ENCODE measurements at places on chromosomes 2 and 18. TPM values are rescaled to one million over a fixed set of nuclear protein-coding genes. Genes with fewer than 3 reads are reported as not detected.

Gene SCN9A
- not detected for total RNA-seq

Gene NYAP2
- total RNA-seq, result 0.15 TPM

Gene MOGAT1
- not detected for total RNA-seq

Gene C2orf78
- total RNA-seq, result not detected

Gene MDH1B
- 0.34 TPM for total RNA-seq

Gene CD8B2
- not detected for total RNA-seq

Gene ABCB11
- not detected for total RNA-seq

DNA sequence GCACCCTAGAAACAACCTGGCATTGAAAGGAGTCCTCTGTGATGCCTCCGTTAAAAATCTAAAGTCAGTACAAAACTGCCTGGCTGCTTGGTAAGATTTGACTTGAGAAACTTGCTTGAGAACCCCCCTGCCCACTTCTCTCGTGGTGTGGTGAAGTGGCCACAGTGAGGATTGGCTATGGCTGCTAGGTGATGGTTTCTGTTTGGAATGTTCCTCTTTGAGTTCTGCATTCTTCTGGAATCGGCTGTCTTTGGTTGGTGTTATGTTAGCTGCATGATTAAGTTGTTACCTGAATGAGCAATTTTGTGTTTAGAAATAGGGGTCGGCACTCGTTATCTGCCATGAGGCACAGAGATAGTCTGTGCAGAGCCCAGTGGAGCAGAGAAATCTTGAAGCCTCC, 21.7 kb upstream of the SAG start:
- DNase-seq, result no peak

DNA sequence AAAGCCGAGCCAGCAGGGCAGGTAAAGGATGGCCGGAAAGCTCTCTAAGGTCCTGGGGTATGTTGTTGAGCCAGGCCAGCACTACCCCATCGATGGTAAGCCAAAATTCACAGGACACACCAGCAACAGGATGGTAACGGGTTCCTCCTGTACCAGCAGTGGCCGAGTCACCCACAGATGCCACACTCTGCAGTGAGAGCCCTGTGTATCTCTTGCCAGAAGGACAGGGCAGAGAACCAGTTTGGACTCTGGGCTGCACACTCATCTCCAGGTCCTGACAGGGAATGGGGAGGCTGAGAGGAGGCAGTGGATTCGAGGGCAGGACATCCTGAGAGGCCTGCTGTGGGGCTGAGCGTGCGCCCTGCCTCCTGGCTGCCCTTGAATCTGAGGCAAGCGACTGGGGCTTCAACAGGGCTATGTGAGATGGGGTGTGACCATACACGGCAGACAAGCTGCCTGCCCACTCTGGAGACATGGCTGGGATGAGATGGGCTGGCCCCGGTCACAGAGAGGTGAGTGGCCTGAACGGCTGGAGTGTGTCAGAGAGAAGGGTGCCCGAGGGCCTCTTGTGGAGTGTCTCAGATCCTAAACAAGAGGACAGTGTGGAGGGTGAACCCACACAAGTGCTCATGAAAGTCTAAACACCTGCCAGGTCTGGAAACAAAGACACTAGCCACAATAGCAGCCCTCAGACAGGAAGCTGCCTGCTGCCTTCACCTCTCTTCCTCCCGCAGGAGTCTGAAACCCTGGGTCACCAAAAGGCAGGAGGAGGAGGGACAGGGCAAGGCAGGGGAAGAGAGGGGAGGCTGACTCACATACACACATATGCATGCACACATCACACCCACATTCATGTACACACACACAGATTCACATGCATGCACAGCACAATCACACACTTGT, 182.3 kb downstream of the LOXHD1 start:
- DNase-seq, result no peak

DNA sequence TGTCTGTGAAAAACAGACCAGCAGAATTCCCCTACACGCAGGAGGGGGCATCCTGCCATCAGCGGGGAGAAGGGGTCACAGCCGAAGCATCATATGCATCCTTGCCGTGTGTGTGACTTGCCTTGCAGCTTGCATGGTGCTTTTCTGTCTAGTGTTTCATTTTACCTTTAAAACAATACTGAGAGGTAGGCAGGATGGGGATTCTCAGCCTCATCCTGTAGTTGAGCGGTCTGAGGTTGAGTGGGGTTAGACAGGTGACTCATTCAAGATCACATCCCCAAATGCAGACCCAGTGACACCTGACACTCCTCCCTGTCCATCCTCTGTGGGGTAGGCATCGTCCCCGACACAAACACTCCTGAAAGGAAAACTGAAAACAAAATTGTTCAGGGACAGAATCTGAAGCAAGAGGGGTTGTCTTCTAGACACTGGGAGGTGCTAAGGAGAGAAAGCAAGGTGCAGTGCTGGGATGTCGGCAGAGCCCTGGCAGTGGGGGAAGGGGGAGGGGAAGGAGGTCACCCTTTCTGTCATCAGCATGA, 7.9 kb downstream of the ARL4C start:
- DNase-seq, result peak; percentile 55

DNA sequence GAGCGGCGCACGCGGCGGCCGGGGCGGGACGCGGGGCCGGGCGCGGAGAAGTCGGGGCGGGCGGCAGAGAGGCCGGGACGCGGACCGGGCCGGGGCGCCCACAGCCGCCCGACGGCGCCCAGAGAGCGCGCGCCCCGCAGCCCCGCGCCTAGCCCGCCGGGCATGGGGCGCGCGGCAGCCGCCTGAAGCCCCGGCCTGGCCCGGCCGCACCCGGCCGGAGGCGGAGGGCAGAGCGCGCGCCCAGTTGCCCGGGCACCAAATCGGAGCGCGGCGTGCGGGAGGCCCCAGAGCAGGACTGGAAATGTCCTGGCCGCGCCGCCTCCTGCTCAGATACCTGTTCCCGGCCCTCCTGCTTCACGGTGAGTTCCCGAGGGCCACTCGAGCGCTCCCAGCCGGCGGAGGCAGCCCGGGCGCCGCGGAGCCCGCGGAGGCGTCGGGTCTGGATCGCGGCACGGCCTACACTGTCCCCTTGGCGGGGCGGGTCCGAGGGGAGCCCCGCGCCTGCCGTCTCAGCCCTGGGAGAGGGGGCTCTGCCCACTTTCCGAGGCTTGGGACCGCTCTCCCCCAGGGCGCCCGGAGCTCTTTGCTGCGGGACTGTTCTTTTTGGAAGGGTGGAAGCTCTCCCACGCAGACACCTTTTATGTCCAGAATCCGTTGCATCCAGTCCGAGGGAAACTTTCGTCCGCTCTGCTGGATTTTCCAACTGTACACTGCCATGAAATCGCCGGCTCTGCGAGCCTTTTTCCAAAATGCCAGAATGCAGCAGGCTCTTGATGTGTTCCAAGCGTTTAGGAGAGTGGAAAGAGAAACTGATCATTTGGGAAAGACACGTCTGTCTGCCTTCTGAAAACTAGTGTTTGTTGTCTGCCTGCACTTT, 484 bp downstream of the APCDD1 start:
- DNase-seq, result peak; percentile 38

DNA sequence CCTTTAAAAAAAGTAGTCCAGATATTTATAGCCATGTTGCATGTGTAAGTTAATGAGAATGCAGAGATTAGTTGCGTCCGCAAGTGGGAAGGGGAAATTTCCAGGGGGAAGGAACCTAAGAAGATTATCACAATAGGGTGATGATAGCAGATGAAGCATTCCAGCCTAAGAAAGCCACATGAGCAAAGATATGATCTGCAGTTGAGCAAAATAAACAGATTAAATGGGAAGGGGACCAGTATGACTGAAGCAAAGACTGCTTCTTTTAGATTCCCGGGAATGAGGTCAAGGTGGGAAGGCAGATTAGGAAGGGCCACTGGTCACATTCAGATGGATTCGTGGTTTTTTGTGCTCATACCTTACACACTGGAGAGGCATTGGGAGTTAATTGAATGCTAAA, 154.6 kb upstream of the CDH2 start:
- DNase-seq, result no peak

DNA sequence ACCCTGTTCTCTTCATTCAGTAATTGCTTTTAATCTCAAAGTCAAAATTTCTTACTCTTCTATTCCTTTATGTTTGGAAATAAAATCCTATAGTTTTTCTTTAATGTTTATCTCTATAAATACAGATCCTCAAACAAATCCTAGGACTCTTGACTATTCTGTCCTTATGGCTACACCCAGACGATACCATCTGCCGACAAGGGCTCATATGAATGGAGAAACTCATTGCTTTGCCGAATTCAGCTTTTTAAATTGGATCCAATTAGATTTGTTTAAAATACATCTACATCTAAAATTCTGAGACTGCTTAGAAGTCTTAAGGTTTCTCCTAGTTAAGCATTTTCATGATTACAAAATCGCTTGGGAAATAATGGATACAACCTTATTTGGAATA, 9.0 kb downstream of the ALKAL2 start:
- DNase-seq, result no peak

- peak; percentile 40 for DNase-seq
Observed at GRCh38 chr2:144890828-144891227, 370.9 kb upstream of the ZEB2 start.

DNA sequence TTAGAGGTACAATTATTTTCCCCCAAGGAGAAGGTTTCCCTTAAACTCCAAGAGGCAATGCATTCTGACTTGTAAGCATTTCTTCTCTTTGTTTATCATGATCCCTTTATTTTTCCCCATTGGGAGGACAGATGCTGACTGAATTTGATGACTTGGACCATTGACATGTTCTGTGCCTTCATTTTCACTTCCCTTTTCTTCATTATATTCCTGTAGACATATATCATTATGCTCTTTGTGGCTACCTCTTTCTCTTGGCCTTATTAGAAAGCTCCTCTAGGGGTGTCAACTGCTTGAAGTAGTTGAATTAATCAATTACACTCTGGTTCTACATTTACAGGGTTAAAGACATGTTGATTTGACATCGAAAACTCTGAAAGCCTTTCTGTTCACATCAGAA, 330.0 kb upstream of the DCC start:
- DNase-seq, result no peak

DNA sequence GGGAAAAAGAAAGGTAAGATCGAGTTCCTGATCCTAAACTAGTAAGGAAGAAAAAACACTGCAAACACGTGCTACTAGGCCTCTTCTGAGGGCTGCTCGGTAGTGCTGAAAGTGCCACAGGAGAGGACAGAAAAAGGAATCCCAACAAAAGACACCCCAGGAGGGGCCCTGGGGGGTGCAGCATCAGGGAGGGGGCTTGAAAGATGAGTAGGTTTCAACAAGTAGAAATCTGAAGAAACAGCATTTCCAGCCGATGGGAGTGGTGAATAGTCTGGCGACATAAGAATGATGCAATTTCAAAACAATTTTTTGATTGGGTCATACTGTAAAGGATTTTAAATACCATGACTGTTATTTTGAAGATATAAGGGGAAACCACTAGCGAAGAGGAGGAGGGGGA, 98.6 kb downstream of the NOL10 start:
- no peak for DNase-seq

GRCh38 chr2:200471928-200472645, 37.8 kb downstream of the KCTD18 start:
- no peak for DNase-seq

- DNase-seq, result no peak
Observed at GRCh38 chr2:151052850-151053660, 208.6 kb downstream of the RBM43 start.

- peak; percentile 84 for DNase-seq
Observed at GRCh38 chr2:213232649-213233437, 51.4 kb upstream of the SPAG16 start.

DNA sequence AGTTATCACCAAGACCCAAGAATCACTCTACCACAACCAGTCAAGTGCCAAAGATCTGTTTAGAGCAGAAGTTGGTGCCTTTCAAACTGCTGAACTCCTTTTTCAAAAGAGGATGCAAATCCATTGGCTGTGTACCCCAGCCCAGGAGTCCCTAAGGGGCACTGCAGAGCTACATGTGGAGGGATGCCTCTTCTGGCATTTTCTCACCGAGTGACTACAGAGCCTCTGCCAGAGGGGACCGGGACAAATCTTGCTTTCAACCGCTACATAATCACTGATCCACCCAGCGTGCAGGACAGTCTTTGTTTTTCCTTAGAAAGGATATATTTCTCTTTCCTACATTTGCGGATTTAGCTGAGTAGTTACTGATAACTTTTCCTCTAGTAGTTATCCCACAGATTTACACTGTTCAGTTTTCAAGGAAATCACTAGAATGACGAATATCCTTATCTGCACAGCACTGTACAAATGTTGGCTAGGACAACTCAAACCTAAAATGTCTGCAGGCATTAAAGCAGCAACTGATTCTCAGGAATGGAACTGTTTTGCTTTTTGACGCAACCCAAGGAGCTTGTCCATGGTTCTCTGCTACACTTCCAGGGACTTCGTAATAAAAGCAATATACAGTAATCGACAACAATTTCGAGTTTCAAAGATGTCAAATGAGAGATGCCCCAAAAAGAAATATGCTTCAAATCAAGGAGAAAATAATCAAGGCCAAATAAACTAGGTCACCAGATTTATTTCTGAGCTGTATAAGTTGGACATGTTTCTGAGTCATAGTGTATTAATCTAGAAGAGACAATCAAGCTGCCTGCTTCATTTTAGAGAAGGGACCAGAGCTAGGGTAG, 24.1 kb downstream of the EPB41L3 start:
- DNase-seq, result no peak

- no peak for DNase-seq
Observed at GRCh38 chr2:219737270-219737691, 109.9 kb downstream of the SLC4A3 start.

- no peak for DNase-seq
Observed at GRCh38 chr2:207387001-207387571, 142.7 kb upstream of the CREB1 start.

All from B cell (primary cell).